ENCODE measurements at places on chromosomes 7 and 10.

- DNase-seq: no peak
Observed at GRCh38 chr7:130276796-130277762, 10.4 kb downstream of the CPA2 start.

- DNase-seq: no peak
Observed at GRCh38 chr7:81514546-81514945, 255.3 kb downstream of the HGF start.

DNA sequence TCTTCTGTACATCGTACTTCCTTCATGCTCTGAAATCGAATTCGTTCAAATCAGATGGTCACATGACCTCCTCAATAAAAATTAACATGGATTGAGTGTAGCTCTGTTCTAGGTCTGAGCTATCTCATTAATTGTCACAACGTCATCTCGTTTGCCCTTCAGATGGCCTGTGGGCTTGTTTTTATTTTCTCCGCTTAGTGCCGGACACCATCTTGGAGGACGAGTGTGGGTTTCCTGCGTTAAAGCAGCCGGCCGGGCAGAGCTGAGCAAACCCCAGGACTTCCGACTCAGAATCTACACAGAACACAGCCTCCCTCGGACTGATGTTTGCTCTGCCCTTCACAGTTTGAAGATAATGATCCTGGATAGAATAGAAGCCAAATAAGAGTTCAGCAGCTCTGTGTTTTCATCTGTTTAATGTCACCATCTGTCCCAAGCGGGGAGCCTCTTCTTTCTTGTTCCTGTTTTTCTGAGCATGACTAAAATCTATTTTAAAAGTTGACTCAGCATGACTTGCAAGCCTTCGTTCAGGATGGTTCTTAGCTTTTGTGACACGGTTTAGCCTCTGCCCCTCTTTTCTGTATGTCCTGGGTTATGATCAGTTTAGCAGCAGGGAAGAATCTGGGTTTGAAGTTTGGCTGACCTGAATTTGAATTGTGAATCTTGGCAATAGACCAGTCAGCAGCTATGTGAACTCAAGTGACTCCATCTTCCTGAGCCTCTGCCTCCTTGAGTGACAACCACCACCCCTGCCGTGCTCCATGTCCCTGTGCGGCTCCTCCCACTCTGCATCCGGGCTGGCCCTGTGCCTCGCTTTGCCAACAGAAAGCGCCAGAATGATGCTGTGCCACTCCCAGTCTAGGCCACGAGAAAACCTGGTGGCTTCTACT is 30.6 kb upstream of the GALNTL5 start:
- DNase-seq: no peak

GRCh38 chr10:7269988-7270387 is 140.8 kb downstream of the SFMBT2 start:
- no peak for DNase-seq

GRCh38 chr10:49837051-49837478 is 74.9 kb upstream of the OGDHL start:
- no peak for DNase-seq

- no peak for DNase-seq
Observed at GRCh38 chr10:122243550-122243949, 27.5 kb upstream of the BTBD16 start.

- no peak for DNase-seq
Observed at GRCh38 chr7:30706908-30707307, 24.7 kb upstream of the CRHR2 start.

GRCh38 chr7:159114096-159114495 is 30.6 kb downstream of the VIPR2 start:
- no peak for DNase-seq

All from activated naive CD4-positive, alpha-beta T cell (primary cell).